ENCODE measurements at places on chromosomes 12 and 14. TPM values are rescaled to one million over a fixed set of nuclear protein-coding genes. Genes with fewer than 3 reads are reported as not detected.

DNA sequence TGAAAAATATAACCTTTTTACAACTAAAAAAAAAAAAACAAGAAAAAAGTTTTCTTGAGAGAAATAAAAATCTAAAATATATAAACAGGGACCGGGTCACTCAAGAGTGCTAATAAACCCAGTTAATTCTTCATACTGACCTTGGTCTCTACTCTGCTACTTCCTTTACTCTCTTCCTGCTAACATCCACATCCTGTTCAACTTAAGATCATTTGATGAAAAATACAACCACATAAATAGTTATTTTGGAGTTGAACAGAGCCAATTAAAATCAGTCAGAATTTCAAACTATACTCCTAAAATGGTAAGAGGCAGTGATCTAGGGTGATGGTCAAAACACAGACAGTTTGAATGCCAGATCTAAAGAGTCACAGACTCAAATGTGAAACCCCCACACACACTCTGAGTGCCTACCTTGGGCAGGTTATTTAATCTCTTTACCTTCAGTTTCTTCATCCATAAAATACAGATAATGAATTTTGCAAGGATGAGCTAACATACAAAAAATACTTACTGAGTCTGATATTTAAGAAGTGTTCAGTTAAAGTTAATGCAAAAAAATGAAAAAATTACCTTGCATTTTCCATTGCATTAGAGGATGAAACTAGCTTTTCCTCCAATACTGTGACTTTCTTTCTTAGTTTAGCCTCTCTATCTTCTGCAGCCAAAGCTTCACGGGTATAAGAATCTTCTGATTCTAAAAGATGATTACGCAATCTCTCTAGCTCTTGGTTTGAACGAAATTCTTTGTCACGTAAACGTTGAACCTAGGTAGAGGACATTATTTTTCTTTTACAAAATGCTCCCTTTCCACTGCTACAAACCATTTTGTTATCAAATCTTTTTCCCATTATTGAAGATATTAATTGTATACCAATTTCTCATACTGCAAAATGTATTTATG, 40.9 kb downstream of the TRIP11 start:
- DNase-seq: no peak

DNA sequence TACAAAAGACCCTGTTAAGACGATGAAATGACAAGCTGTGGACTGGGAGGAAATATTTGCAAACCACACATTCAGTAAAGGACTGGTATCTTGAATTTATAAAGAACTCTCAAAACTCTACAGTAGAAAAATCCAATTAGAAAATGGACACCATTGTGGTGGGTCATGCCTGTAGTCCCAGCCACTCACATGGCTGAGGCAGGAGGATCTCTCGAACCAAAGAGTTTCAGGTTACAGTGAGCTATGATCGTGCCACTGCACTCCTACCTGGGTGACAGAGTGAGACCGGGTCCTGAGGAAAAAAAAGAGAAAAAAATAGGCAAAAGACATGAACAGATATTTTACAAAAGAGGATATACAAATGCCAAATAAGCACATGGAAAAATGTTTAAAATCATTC, 41.9 kb downstream of the TTC6 start:
- DNase-seq: no peak

RASSF8 gene
- total RNA-seq: 0.05 TPM

CCDC175 gene
- total RNA-seq: not detected

DNA sequence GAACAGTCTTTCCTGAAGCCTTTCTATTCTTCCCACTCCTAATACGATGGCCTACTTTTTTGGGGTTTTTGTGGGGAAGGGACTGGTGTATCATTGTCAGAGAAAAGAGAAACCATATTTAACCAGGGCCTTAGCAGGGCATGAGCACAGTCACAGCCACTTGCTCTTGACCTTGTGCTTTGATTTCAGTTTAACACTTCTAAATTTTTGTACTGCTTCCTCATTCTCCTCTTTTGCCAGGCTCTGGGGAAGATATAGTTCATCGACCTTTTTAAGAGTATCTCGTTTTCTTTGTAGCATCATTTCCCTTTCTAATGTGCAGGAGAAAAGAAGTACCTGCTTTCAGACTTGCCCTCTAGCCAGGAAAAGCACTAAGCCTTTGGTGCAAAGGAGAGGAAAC, 2.2 kb downstream of the ZBTB1 start:
- DNase-seq: no peak

CLEC4A gene
- total RNA-seq: 2.7 TPM

KRT85 gene
- not detected for total RNA-seq

GRCh38 chr14:77145975-77146740, 4.6 kb upstream of the ZDHHC22 start:
- DNase-seq: no peak

GRCh38 chr14:64463195-64463594, 2.1 kb upstream of the AKAP5 start:
- no peak for DNase-seq

GRCh38 chr14:86533834-86534233, 1003.9 kb downstream of the FLRT2 start:
- no peak for DNase-seq

GRCh38 chr12:70571029-70571428, 66.2 kb downstream of the PTPRB start:
- DNase-seq: no peak

- no peak for DNase-seq
These were observed 197.4 kb upstream of the GARIN6 start for GRCh38 chr12:99450036-99450630.

DNA sequence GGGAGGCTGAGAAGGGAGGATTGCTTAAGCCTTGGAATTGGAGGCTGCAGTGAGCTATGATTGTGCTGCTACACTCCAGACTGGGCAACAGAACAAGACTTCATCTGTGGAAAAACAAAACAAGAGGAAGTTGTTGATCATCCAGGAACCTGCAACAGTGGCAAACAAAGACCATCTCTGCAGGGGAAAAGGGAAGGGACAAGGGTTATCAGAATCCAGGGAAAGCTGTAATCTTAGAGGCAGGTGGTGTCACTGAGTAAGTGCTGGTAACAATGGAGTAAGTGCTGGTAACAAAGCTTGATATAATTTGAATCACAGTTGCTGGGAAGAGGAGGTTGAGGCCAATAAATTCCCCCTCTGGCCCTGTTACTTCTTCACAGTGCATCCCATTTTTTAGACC, 27.5 kb upstream of the DCN start:
- no peak for DNase-seq

GRCh38 chr12:80170915-80171314, 71.6 kb downstream of the OTOGL start:
- no peak for DNase-seq

All from T-helper 17 cell (primary cell).